ENCODE measurements at places on chromosomes 13 and 19.

DNA sequence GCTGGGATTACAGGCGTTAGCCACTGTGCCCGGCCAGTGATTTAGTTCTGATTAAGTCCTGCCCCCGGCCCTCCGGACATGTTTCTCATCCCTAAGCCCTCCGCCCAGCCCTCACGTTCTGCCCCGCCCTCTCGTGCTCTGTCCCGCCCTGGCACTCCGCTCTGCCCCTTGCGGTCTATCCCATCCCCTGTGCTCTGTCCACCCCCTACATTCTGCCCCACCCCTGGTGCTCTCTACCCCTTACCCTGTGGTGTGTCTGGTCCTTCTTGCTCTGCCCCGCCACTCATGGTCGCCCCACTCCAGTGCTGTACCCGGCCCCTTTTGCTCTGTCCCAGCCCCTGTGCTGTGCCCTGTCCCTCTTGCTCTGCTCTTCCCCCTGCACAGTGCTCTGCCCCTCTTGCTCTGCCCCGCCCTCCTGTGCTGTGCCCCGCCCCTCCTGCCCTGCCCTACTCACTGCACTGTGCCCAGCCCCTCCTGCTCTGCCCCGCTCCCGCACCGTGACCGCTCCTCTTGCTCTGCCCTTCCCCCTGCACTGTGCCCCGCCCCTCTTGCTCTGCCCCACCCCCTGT lies 3.0 kb downstream of the GTPBP3 start:
- no peak for DNase-seq

- no peak for DNase-seq
Observed at GRCh38 chr13:102774591-102775520, 1.3 kb upstream of the TEX30 start.

DNA sequence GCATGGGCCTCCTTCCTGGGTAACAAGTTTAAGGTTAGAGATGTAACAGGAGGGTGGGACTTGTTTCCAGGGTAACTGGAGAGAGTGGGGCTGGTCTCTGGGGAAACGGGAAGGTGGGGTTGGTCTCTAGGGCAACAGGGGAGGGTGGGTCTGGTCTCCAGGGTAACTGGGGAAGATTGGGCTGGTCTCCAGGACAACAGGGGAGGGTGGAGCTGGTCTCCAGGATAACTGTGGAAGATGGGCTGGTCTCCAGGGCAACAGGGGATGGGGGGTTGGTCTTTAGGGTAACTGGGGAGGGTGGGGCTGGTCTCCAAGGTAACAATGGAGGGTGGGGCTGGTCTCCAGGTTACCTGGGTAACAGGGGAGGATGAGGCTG lies 36.5 kb downstream of the SPTBN4 start:
- DNase-seq = no peak

- no peak for DNase-seq
Observed at GRCh38 chr19:15248106-15248505, 15.9 kb upstream of the EPHX3 start.

GRCh38 chr13:106063591-106064313 lies 471.7 kb downstream of the EFNB2 start:
- no peak for DNase-seq

DNA sequence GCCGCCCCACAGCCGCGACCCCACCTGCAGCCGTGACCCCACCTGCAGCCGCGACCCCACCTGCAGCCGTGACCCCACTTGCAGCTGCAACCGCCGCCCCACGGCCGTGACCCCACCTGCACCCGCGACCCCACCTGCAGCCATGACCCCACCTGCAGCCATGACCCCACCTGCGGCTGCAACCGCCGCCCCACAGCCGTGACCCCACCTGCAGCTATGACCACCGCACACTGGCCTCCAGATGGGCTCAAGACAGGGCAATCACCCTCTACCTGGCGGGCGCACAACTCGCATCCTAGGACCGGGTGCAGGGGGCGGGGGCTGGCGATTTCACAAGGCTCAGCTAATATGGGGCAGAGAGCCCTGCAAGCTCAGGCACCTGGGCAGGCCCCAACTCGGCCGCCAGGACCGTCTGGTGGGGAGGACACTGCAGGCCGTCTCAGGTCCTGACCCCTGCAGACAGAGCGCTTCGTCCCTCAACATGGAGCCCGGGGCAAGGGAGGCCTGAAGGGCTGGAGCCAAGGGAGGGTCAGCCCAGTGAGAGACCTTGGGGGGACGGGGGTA lies 15.1 kb downstream of the SBNO2 start:
- DNase-seq = no peak

- DNase-seq = no peak
Observed at GRCh38 chr19:46718157-46718933, 1.4 kb upstream of the PRKD2 start.

DNA sequence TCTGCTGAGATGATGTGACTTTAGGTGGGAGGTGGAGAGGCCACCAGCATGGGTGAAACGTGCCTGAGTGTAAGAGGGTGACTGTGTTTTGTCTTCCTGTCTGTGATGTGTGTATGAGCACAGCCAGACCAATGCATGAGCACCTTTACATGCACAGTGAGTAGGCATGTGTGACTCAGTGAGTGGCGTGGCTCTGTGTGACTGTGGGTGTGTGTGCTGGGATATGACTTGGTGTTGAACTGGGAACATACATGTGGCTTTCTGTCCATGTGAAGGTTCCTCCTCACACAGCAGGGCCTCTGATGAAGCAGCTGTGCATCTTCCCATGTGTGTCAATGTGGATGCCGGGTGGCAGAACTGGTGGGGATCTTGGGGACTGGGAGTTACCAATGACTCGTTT lies 19.9 kb upstream of the LGALS13 start:
- no peak for DNase-seq

DNA sequence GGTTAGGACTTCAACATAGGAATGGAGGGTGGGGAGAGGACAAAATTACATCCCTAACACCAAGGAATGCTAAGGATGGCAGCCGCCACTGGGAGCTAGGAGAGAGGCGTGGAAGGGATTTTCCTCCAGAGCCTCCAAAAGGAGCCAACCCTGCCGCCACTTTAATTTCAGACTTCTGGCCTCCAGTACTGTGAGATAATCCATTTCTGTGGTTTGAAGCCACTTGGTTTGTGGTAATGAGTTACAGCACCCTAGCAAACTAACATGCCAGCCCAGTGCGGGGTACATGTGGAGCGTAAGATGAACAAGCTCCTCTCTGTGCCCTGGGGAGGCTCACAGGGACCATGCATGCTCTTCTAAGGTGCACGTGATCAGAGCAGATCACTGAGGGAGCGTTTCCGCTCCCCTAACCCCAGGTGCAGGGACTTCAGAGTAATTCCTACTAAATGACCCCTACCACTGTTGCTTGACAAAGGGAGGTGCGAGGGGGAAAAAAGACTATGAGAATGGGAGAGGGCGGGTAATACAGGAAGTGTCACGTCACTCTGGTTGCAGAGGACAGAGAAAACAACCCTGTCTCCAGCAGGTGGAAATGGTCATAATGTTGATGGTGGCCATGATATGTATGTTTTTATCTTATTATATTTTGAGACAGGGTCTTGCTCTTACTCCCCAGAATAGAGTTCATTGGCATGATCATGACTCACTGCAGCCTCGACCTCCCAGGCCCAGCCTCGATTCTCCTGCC lies 12.0 kb downstream of the FPR1 start:
- no peak for DNase-seq

GRCh38 chr19:31718032-31718431 lies 368.8 kb upstream of the TSHZ3 start:
- DNase-seq = no peak

GRCh38 chr19:3868770-3869456 lies at the start of gene ZFR2:
ZFR2 (minus strand) TSS chr19:3869038; CDS start chr19:3869017, 21 bp downstream.
- DNase-seq = no peak

GRCh38 chr13:90867336-90867683 lies 480.2 kb upstream of the MIR17HG start:
- no peak for DNase-seq

DNA sequence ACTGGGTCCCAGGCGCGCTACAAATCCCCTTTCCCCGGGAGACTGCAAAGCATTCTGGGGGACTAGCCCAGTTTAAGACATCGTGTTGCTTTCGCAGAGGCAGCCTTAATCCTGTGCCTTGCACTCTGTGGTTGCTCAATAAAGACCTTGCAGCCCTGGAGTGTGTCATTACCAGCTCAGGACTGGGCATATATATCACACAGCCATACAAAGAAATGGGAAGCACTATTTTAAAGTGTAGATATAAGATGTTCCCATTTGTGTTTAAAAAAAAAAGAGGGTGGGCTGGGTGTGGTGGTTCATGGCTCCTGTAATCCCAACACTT lies 11.1 kb downstream of the NAPA start:
- no peak for DNase-seq

DNA sequence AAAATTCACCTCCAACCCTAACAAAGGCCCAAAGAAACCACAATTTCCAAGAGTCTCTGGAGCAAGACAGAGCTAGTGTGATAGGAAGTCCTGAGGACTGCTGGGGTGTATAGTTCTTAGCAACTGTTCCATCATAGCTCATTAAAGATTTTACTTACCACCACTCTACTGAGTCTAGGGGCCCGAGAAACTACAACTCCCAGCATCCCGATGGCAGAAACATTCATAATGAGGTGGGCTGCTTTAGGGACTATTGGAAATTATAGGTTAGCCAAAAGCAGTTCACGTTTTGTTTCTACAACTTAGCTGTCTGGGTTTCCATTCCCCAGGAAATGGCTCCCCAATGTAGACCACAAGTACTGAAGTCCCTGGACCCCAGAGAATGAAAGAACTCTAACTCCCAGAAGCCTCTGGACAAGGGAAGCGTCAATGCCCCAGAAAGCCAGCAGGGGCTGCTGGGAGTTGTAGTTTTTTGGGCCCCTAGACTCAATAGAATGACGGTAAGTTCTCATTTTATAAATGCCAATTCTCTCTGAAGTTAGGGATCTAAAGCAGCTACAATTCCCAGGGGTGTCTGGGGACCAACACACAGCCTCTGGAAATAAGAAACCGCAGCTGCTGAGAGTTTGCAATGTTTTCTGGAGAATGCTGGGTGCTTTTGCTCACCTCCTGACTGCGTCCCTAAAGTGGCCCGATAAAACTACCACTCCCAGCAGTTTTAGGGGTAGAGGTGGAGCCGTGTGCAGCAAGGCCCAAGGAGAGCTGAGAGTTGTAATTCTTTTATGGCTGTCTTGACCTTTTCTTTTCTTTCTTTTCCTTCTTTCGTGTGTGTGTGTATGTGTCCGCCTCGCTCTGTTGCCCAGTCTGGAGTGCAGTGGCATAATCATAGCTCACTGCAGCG lies 11.1 kb downstream of the FTL start:
- DNase-seq = no peak

- DNase-seq = no peak
Observed at GRCh38 chr19:41426952-41427646, at the start of gene B3GNT8. B3GNT8 (minus strand) TSS chr19:41427374; CDS start chr19:41426778, 596 bp downstream.

DNA sequence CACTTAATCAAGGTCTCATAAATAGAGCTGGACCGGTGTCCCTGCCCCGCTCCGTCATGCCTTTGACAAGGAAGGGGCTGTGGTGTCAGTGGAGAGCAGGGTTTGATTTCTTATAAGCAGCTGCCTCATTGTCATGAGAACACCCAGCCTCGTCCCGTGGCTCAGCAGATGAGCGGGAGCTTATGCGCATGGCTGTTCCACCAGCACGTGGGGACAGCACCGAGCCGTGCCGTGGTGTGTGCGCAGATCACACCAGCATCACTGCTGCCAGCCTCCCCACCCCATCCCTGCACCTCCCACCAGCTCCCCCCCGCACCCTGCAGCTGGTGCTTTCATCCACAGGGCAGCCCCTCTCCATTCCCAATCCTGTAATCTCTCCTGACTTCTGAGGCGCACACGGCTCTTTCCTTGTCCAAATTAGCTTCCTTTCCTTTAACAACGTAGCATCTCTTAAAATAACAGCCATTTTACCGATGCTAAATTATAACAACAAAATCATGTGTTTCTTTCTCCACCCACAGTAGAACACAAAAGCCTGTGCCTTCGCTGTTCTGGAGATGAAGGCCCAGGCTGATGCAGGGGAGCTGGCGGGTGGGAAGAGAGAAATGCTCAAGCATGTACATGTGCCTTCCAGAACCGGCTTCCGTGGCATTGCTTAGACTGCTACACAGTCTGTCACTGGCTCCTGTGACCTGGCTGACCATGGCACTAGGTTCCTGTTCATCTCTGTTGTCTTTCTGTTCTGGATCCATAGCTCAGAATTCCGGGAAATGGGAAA lies 96.8 kb downstream of the RAB20 start:
- no peak for DNase-seq

- no peak for DNase-seq
Observed at GRCh38 chr13:108402850-108403249, 133.3 kb downstream of the TNFSF13B start.

DNA sequence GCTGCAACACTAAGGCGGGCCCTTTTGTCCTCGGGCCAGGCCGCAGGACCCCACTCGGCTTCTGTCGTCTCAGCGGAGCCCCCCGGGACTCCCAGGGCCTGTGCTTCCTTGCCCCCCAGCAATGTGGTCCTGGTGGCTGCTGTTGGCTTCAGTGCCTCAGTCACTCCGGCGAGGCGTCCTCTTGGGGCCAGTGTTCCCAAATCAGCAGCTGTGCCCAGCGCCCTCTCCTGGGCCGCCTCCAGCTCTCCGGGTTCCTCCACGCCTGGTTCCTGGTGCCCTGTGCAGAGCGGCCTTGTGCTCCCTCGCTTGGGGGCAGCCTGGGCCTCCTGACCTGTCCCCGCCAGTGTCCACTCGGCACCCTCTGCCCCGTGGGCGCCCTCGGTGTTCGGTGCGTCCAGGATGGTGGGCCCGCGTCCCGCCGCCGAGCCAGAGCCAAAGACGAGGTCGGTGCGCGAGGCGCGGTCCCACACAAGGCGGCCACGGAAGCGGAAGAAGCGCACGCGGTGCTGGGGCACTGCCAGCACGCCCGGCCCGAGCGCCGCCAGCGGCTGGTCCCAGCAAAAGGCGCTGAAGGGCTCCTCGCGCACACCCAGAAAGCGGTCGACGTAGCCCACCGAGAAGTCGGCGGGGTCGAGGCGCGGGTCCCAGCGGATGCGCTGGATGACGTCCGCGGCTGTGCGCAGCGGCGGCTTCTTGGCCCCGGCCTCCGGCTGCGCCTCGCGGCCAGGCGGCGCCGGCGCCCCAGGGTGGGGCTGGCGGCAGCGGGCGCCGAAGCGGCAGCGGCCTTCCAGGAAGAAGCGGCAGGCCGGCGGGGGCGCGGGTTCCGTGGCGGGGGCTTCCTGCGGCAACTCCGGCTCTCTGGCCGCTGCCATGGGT lies 685 bp downstream of the LENG9 start:
- DNase-seq = no peak

DNA sequence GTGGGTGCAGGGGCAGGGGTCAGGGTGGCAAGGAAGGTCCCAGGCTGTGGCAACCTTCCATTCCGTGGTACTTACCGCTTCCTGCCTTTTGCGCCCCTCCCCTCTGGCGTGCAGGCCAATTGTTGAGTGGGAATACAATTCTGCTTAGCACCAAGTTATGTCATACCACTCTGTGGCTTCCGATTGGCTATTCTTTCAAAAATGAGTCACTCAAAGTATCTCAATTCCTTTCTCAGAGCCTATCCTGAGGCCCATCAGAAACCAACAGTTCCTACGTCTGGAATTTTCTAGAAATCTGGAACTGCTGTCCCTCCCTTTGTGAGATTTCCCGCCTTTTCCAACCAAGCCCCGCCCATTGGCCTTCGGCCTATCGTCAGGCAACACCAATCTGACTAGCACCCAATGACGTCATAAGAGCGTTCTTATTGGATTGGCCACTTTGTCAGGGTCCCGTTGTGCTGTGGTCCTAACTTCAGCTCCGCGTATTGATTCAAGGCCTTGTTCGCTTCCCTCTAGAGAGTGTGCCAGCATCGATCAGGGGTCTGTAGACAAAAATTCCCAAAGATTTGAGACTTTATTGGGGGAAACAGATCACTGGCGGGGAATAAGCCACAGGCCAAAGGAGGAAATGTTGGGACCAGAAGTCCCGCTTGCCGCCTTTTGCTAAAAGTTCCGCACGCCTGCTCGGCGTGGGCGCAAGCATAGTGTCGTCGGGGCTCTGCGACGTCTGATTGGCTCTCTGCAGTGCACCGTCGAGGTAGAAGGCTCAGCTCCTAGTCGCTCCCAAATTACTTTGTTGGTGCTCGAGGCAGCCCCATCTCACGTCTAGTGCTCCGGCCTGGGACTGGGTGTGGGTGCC lies 11.7 kb downstream of the NTN5 start:
- no peak for DNase-seq

Data from chondrocyte (in vitro differentiated cells).